ENCODE measurements at places on chromosomes 6 and 20. TPM values are rescaled to one million over a fixed set of nuclear protein-coding genes. Genes with fewer than 3 reads are reported as not detected.

- no peak for DNase-seq
Observed at GRCh38 chr20:56422076-56422823, 10.2 kb downstream of the CASS4 start.

DNA sequence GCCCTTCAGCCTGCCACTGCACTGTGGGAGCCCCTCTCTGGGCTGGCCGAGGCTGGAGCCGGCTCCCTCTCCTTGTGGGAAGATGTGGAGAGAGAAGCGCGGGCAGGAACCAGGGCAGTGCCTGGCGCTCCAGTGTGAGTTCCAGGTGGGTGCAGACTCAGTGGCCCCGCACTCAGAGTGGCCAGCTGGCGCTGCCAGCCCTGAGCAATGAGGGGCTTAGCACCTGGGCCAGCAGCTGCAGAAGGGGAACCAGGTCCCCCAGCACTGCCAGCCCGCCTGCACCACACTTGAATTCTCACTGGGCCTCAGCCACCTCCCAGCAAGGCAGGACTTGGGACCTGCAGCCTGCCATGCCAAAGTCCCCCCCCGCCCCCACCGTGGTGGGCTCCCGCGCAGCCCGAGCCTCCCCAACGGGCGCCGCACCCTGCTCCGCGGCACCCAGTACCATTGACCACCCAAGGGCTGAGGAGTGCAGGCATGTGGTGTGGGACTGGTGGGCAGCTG lies 205.9 kb downstream of the CLVS2 start:
- no peak for DNase-seq

DNA sequence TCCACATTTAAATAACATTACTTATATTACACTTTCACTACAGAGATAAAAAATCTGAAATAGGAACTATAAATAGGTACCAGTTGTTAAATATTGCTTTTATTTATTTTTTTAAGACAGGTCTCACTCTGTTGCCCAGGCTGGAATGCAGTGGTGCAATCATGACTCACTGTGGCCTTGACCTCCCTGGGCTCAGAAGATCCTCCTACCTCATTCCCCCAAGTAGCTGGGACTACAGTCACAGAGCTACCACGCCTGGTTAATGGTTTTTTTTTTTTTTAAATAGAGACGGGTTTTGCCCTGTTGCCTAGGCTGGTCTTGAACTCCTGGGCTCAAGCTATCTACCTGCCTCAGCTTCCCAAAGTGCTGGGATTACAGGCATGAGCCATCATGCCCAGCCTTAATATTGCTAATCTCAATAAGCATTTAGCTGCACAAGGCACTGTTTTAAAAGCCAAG lies 17.3 kb downstream of the EEF1E1 start:
- no peak for DNase-seq

GRCh38 chr20:38460040-38460623 lies 12.5 kb upstream of the RALGAPB start:
- DNase-seq = no peak

DNA sequence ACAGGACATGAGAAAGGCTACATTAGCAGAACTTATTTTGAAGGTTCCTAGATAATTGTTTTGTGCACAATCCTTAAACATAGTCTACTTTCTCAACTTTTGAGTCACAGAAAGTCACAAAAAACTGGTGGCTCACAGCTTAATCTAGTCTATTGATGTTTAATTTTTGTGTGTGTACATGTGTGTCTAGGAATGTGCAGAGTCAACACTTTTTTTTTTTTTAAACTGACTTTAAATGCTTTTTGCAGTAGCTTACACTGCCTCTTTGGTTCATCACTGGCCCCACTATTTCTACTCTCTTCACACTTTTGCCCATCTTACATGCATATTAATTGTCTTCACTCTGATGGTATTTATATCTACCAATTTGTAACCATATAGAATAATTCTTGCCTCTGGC lies 566.9 kb downstream of the BCKDHB start:
- DNase-seq = no peak

DNA sequence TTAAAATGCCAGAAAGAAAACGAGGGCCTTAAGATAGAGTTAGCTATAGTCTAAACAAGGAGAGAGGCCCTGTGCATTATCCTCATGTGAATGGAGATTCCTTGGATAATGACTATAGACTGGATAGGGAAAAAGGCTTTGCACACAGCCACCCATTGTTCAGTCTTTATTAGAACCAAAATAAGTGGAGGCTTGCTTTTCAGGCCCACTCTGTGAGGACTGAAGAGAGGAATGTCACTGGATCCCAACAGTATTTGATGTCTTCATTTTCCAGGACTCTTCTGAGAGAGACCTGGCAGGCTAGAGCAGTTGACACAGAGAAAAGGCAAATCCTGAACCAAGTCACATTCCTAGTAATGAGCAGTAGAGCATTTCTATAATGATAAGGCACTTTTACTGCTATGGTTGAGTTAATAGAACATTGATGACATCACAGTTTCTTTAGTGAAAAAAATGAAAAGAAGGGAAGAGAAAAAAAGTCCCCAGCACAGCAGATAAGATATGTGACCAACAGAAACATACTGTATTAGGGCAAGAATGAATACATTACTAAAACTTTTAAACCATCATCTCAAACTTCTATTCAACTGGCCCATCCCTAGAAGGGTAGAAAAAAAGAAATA lies 315.1 kb downstream of the EPHA7 start:
- no peak for DNase-seq

GRCh38 chr6:12648171-12648570 lies 68.4 kb upstream of the PHACTR1 start:
- no peak for DNase-seq

DNA sequence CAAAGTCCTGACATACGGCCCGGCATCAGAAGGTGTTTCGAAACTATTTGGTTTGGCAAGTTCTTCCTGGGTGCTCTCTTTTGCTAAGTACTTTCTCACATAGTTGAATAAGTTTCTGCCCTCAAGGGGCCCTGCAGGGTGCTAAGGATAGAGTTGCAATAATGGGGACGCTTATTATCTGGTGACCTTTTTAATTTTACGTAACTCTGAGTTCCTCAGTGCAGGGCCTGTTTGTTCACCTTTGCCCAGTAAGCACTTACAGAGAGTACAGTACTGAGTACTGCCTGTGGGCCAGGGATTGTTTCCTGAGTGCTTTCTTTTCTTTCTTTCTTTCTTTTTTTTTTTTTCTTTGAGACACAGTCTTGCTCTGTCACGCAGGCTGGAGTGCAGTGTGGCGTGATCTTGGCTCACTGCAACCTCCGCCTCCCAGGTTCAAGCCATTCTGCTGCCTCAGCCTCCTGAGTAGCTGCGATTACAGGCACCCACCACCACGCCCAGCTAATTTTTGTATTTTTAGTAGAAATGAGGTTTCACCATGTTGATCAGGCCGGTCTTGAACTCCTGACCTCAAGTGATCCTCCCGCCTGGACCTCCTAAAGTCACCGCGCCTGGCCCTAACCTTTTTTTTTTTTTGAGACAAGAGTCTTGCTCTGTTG lies 4.5 kb upstream of the PXMP4 start:
- no peak for DNase-seq

GRCh38 chr20:64176971-64177370 lies 12.7 kb downstream of the MYT1 start:
- no peak for DNase-seq

DNA sequence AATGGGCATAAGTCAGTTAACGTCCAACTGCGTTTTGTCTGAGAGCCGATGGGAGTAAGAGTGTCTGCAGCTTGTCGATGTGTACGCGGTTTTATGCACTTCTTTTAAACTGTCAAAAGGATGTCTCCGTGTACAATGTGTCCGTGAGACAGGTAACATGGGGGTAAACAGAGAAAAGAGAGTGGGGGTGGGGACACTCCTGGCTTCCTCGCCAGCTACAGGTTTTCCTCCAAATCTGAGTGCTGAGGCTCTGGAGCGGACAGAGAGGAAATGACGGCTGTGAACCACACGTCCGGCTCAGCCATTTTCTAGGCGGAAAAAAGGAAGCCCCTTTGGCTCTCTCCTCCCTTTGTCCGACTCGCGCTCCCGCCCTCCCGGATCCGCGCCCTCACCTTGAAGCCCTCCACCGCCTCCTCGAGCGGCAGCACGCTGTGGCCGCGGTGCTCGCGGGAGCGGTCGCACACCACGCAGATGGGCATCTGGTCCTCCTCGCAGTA lies 916 bp downstream of the TRIM27 start:
- DNase-seq = peak; percentile 58

GRCh38 chr6:50271266-50271665 lies 221.5 kb upstream of the DEFB112 start:
- no peak for DNase-seq

DNA sequence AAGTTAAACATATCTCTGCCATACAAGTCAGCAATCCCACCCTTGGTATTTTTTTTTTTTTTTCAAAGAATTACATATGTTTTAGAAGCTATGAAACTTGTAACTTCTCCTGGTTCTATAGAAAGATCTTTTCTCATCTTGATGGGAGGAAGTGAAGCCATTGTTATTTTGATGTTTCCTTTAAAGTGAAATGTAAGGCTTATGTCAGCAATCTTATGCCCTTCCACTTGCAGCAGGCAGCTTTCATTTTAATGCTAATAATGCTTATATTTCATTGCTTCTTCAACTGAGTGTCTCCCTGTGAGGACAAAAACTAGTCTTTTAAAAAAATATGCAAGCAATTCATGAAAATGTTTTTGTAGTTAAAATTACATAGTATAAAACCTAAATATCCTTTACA lies 1614.7 kb downstream of the KHDRBS2 start:
- DNase-seq = no peak

DNA sequence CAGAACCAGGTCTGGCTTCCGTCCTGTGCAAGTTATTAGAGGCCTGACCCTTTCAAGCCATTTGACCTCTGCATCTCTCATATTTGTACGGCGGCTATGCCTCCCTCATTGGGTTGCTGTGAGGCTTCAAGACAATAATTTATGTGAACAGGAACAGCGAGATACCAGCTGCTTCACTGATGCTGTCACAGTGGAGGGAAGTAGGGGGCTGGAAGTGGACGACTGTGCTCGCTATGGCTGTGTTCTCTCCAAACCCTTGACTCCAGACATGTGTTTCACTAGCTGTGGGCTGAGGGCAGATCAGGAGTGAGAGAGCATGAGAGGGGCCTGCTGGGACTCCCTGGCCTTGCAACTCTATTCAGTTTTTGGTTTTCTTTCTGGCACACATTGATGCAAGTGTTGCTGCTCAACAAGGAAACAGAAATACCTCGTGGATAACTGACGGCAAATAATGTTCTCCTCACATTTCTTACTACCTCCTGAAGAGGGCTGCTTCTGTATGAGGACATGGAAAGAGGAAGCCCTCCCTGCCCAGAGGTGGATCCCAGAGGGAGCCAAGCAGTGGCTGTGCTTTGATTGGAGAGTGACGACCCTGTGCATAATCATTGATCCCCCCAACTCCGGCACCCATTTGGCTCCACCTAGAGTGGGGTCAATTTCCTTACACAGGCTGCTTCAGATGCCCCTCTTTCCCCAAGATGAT lies 34.7 kb upstream of the SCP2D1 start:
- no peak for DNase-seq

DNA sequence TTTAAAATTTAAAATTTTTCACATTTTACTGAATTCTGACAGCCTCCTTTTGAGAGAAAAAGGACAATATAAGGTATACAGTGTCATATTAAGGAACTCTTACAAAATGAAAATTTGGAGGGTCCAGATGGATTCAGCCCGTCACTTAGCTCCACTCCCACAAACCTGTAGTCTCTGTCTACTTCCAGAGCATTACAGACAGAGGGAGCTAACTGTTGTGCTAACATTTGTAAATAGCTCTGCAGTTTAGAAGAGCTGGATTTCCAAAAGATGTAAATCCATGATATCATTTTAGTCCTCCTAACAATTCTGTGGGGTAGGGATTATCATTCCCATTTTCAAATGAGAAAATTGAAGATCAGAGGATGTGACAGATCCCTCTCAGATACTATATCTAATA lies 16.1 kb upstream of the SERINC3 start:
- no peak for DNase-seq

DNA sequence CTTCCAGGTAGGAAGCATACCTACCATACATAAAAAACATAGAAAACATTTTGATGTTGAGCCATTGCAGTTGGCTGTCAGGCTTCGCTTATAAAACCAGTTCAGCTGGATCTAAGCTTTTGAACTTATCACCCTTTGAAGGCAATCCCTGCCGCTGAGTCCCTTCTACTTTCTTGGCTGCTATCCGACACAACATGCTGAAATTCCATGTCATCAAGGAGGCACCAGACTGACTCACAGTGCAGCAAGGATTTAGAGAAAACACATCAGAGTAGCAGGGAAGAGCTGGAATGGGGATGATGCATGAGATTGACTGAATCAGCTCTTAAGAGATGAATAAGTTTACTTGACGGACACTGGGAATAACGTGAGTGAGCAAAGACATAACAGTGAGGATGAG lies 135.0 kb upstream of the MAN1A1 start:
- no peak for DNase-seq

GRCh38 chr6:157173776-157174175 lies 149.5 kb downstream of the TMEM242 start:
- DNase-seq = no peak

GRCh38 chr6:170448751-170449630 lies 104.1 kb downstream of the PSMB1 start:
- no peak for DNase-seq

DNA sequence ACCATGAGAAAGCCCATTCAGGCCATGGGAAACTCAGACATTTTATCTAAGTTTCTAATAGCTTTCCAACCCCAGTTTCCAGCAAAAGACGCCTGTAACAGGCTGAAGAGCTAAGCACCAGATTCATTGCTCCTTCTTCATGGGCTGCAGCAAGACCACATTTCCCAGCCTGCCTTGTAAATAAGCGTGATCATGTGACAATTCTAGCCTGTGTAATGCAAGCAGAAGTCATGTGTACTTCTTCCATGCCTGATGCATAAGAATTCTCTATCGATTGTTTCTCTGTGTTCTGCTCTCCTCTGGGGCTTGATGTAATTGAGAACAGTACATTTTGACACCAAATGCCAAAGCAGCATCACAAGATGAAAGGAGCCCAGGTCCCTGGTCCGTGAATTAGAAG lies 6.8 kb downstream of the PCSK2 start:
- no peak for DNase-seq

GRCh38 chr6:12408752-12409151 lies 118.6 kb downstream of the EDN1 start:
- DNase-seq = no peak

- DNase-seq = no peak
Observed at GRCh38 chr6:124872361-124873065, 89.7 kb upstream of the RNF217 start.

DNA sequence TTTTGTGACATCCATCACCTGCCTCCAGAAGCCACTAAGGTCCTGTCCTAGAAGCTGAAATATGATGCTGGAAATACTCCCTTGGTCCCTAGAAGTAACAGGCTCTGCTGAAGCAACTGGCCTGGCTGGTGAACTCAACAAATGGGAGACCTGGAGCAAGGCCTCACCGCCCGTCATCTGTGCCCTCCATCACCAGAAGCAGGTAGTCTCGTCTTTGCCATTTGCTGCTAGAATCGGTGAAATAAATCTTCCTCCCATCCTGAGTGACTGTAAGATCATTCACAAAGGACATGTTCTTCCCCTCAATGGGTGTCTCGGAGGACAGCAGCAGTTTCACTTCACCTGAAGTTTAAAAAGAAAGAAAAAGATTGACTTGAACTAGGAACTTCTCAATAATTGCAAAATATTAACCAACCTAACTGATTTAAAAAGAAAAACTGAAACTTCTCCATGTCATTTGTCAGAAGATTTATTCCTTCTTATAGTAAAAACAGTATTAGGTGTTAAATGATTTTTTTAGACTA lies 21.0 kb downstream of the CST7 start:
- peak; percentile 18 for DNase-seq

PDYN gene
- not detected for total RNA-seq

CST2 gene
- total RNA-seq = not detected

ITPR3 gene
- total RNA-seq = 43.3 TPM

GJE1 gene
- total RNA-seq = not detected

PPP1R14C gene
- total RNA-seq = 1.6 TPM

VGLL2 gene
- not detected for total RNA-seq

POU5F1 gene
- total RNA-seq = not detected
